ENCODE measurements at places on chromosomes 2 and 18. TPM values are rescaled to one million over a fixed set of nuclear protein-coding genes. Genes with fewer than 3 reads are reported as not detected.

DNA sequence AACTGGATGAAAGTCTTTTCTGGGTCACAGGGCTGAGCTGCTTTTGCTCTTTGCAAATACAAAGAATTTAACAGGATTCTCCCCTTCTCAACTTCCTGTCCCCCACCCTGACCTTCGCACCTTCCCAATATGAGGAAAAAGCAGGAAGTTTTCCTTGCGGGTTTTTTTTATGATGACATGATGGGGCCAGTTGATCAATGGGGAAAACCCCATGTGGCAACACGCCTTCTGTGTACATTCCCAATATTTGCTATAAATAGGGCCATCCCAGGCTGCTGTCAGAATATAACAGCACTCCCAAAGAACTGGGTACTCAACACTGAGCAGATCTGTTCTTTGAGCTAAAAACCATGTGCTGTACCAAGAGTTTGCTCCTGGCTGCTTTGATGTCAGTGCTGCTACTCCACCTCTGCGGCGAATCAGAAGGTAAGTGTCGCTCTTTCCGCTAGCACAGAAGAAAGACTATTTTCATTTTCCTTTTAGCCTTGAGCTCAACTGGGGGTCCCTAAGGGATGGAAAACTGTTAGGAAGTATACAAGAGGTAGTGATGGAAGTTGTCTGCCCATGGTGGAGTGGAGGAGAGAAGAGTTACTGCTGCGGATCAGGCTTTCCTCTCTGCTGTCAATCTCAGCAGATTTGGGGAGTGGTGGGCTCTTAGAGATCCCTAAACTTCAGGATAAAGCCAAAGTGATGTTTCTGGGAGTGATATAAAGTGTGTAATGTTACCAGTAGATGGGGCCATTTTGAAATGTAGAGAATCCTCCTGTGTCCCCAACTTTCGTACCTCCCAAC lies at the start of gene CCL20:
TSS of gene CCL20 (plus strand) at position 281 of the 792 bp plus-strand sequence. CDS start at position 351, 70 bp downstream.
- DNase-seq, result no peak

DNA sequence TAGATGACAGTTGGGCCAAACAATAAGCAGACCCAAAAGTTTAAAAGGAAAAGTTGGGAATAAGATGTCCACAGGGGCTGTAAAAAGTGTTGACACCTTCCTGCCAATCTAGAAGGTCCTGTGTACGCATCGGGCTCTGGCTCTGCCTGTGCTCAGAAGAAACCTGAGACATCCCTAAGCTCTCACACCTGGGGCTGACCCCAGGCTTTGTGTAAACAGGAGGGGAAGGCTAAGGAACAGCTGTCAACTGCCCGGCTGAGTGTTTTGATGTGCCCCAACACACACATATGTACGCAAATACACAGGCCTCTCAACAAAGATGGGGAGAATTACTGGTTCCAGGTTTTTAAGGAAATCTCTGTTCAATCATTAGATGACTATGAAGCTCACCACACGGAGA lies 59.5 kb downstream of the TMEM131 start:
- no peak for DNase-seq

Gene RESP18
- 0.82 TPM for total RNA-seq

DNA sequence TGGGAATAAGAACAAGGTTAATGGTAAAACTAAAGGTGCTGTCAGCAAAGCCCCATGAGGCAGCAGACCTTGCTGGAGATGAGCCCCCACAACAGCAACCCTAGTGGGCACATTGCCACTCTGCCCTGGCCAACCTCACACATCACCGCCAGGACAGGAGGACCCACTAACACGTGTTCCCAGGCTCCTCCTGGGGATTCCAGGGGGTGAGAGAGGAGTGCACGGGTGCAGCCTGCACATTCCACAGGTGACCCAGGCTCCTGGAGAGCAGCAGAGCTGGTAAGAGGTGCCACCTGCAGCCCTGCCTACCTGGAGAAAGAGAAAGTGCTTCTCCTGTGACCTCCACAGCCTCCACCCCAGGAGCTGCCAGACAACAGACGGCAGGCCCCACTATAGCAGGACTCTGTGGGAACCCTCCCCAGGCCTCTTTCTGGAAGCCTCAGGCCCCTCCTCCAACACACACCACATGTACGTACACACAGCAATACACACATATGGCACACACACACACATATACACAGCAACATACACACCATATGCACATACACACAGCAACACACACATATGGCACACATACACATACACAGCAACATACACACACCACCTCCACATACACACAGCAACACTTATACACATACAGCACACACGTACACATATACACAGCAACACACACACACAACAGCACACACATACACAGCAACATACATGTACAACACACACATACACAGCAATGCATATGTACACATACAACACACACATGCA lies 187.1 kb downstream of the GLI2 start:
- DNase-seq, result no peak

Gene DCTN1
- total RNA-seq, result 111 TPM

DNA sequence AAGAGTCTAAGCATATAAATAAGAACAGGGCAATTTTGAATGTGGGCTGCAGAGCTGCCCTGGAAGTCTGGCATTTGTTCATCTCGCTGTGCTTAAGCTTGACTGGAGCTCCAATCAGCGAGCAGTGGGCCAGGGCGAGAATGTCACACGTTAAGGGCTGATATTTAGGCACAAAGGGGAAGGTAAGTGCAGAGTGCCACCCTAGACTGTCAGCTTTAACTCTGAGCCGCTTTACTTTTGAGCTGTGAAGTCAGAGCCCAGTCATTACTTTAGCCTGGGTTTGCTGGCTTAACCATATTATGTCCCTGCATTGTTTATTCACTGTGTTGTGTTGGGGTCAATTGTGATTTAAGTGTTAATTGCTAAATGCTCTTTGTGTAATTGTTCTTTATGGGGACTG lies 236.1 kb upstream of the SIX3 start:
- DNase-seq, result no peak

Gene MEIS1
- 39.5 TPM for total RNA-seq

- DNase-seq, result no peak
Observed at GRCh38 chr18:56501896-56502295, 136.5 kb downstream of the TXNL1 start.

Gene SULT1C2
- total RNA-seq, result 0.41 TPM

GRCh38 chr2:191105082-191105481 lies 45.7 kb downstream of the STAT4 start:
- DNase-seq, result no peak

- DNase-seq, result no peak
Observed at GRCh38 chr18:525036-525797, 24.7 kb upstream of the COLEC12 start.

DNA sequence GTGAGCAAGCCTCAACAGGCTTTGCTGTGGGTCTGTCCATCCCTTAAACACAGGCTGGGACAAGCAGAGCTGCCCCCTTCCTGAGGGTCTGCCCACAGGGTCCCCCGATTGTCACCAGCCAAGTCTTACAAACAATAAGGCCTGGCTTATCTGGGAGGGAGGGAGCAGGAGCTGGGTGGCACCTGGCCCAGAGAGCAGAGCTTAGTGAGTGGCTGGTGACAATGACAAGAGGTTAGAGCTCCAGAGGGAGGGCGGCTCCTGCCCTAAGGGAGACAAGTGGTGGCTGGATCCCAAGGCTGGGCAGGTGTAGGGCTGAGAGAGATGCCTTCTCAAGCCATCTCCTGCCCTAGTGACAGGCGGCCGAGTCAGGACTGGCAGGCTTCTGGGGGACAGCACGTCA lies 125.5 kb downstream of the KLHL29 start:
- no peak for DNase-seq

DNA sequence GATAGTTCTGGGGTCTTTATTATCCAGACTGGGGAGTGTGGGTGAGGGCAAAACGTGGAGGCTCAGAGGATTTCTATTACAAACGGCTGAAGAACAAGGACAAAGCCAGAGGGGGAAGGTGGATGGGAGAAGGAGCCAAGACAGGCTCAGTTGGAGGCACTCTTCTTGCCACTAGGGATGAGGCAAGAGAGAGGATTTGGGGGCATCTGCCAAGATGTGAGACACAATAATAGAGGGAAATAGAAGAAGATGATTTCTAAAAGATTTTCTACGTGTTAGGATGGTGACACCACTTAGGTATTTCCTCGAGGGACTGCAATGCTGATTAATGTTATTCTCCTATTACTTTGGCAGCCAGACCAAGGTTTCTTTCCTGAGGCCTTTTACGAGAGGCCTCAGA lies 71.8 kb downstream of the APOB start:
- no peak for DNase-seq

DNA sequence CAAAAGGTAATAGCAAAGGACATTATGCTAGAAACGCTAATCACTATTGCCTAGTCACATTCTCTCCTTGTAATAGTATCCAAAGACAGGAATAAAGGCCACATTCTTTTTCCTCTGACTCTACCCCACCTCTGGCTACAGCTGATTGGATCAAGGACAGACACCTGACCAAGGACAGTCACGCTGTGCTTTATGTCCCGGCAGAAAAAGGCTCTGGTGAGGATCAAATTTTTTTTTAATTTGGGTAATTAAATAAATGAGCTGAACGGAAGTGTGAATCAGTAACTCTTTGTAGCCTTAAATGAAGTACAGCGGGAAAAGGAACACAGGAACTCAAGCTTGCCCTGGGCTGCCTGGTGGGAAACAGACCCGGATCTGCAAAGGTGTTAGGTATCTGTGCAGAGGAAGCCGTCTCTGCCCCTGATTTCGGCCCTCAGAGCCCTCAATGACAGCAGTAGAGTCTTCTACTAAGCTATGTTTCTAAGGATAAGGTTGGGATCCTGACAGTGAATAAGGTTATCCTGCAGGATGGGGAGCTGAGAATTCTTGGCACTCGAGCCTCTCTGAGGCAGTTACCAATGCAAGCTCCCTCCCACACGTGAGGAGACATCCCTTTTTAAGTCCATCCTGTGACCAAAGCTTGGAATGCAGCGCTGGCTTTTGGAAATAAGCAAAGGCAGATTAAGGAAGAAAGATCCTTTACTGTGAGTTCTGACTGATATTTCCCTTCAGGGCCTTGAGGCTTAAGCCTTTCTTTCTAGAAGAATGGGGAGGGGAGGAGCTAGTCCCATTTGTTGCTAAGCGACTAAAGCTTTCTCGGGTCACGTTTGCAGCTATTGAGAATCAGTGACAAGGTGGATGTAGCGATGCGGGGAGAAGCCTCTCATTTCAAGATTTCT lies 37.8 kb upstream of the IKZF2 start:
- no peak for DNase-seq

GRCh38 chr2:28408764-28409599 lies 16.3 kb downstream of the FOSL2 start:
- DNase-seq, result no peak

Gene CREG2
- total RNA-seq, result 9.8 TPM

GRCh38 chr2:56416500-56417176 lies 232.8 kb downstream of the CCDC85A start:
- no peak for DNase-seq

Gene B3GNT7
- total RNA-seq, result 0.82 TPM

- DNase-seq, result no peak
Observed at GRCh38 chr2:108970369-108970768, 18.7 kb downstream of the EDAR start.

Gene NEB
- 0.41 TPM for total RNA-seq

GRCh38 chr2:166163775-166164174 lies 36.0 kb upstream of the SCN1A start:
- no peak for DNase-seq

DNA sequence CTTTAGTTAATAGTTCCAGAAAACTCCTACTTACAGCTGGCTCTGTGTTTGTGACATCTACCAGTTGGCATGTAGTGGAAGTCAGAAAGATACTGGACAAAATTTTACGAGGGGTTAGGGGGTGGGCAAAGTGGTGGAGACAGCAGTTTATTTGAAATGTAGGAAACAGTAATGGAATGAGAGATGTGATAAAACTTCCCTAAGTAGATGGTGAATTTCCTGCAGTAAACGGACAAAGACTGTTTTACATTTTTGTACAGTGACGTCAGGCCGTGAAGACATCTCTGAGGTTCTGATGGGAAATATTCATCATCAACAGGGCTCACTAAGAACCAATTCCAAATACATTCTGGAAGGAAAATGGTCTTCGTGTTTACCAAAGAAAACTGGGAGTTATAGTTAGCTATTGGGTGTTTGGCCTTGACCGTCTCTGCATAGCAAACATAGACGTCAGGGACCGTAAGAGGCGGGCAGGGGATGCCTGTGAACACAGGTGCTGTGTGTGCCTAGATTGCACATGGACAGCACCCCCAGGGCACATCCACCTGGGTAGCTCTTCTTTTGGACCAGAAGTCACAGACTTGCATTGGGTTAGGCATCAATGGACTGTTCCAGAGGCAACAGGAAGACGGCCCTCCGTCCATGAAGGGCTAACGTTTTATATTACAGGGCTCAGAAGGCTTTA lies 131.5 kb downstream of the ZNF516 start:
- no peak for DNase-seq

Gene KIF5C
- total RNA-seq, result 388 TPM

DNA sequence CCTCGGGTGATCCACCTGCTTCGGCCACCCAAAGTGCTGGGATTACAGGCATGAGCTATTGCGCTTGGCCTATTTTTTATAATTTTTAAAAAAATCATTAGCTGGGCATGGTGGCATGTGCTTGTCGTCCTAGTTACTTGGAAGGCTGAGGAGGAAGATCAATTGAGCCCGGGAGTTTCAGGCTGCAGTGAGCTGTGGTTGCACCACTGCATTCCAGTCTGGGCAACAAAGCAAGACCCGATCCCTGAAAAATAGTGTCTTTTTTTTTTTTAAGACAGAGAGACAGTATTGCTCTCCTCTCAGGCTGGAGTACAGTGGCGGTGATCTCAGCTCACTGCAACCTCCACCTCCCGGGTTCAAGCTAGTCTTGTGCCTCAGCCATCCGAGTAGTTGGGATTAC lies 4.8 kb downstream of the SSB start:
- DNase-seq, result no peak

Gene LRATD1
- 29.8 TPM for total RNA-seq

Gene DTNA
- 46.5 TPM for total RNA-seq

- no peak for DNase-seq
Observed at GRCh38 chr2:99279969-99280695, 20.9 kb downstream of the LYG1 start.

GRCh38 chr2:146874260-146874658 lies 970.6 kb upstream of the ACVR2A start:
- DNase-seq, result no peak

Gene POTEF
- not detected for total RNA-seq

- DNase-seq, result no peak
Observed at GRCh38 chr2:120831086-120831485, 95.4 kb downstream of the GLI2 start.

Gene CASP10
- 2.4 TPM for total RNA-seq

Gene HMSD
- not detected for total RNA-seq

Gene RNF181
- 51.8 TPM for total RNA-seq

Gene SCN3A
- 257 TPM for total RNA-seq

DNA sequence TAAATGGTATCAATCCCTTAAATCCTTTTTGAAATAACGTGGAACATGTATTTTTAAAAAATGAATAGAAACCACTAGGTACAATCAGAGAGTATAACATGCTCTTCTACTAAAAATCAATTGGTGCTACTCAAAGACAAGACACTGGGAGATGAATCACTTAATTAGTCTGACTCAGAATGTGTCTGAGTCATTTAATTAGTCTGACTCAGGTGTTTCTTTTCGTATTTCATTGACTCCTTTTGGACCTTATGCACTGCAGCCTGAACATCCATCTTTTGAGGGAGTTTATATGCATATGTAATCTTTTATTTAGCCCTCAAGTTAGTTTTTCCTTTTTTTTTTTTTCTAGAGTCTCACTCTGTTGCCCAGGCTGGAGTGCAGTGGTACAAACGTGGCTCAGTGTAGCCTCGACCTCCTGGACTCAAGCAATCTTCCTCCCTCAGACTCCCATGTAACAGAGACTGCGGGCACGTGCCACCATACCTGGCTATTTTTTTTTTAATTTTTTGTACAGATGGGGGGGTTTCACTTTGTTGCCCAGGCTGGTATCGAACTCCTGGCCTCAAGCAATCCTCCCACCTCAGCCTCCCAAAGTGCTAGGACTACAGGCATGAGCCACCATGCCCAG lies 26.5 kb downstream of the PPP4R3B start:
- peak; percentile 16 for DNase-seq

GRCh38 chr2:177261116-177262060 lies 3.1 kb downstream of the NFE2L2 start:
- DNase-seq, result no peak

Data from frontal cortex (tissue), 4 donors.